ENCODE measurements at places on chromosomes 16 and 17.
A peak's percentile ranks its signal among the peaks of the same experiment; 100 is the strongest.

- no peak for DNase-seq
These were observed 142.0 kb downstream of the CPPED1 start for GRCh38 chr16:12661656-12662172.

DNA sequence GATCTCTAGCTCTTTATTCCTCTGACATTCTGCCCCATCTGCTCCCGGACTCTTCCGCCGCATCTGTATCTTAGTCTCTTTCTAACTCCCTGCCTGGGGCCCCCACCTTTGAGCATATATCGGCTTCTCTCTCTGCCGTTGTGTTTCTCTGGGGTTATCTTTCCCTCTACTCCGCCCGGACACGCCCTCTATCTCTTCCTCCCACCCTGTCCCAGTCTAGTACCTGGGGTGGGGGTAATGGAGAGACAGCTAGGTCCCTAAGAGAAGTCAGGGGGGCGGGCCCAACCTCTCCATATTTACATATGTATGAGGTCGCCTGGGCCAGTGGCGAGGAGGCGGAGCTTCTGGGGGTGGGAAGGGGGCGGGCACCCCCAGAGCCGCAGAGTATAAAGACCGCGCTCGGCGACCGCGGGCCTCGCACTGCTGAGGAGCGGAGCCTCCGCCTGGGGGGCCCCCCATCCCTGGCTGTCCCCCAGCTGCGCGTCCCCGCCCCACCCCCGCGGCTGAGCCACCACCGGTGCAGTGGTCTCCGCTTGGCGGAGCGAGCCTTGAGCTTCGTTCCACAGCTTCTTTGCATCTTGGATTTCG, at the start of gene ATP1B2:
Gene ATP1B2 (plus strand): TSS at position 418 of the 588 bp plus-strand sequence. CDS start 593 bp downstream, outside the sequence.
- DNase-seq = peak; percentile 72

- DNase-seq = no peak
These were observed 32.2 kb downstream of the FZD2 start for GRCh38 chr17:44589316-44590071.

- DNase-seq = no peak
These were observed 13.4 kb downstream of the NATD1 start for GRCh38 chr17:21239680-21240368.

- peak; percentile 91 for DNase-seq
These were observed 36.6 kb upstream of the RGS9 start for GRCh38 chr17:65100316-65101140.

- DNase-seq = no peak
These were observed 58.9 kb upstream of the SDK2 start for GRCh38 chr17:73703192-73703591.

DNA sequence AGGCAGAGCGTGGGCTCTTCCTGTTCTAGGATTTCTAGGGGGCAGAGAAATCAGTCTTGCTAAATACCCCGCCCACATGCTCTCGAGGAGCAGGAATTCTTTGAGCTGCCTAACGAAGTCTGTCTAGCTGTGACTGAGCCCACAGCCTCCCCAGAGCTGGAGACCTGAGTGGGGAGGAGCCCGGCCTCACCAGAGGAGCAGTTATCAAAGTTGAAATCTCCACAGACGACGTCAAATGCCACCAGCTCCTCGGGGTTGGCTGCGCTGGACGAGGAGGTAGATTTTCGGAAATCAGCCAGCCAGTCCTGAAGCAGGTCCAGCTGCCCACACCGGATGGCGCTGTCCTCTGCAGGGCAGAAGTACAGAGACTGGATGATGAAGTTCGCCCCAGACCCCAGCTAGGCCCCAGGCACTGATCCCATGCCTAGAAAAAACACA, 53.8 kb downstream of the PRMT7 start:
- DNase-seq = no peak

GRCh38 chr17:50051606-50052005, 4.3 kb upstream of the ITGA3 start:
- DNase-seq = no peak

GRCh38 chr17:63480826-63481487, 4.1 kb downstream of the ACE start:
- no peak for DNase-seq

GRCh38 chr16:4688674-4689045, 4.7 kb upstream of the NUDT16L1 start:
- DNase-seq = no peak

- no peak for DNase-seq
These were observed 90.2 kb upstream of the TOB1 start for GRCh38 chr17:50956409-50956749.

DNA sequence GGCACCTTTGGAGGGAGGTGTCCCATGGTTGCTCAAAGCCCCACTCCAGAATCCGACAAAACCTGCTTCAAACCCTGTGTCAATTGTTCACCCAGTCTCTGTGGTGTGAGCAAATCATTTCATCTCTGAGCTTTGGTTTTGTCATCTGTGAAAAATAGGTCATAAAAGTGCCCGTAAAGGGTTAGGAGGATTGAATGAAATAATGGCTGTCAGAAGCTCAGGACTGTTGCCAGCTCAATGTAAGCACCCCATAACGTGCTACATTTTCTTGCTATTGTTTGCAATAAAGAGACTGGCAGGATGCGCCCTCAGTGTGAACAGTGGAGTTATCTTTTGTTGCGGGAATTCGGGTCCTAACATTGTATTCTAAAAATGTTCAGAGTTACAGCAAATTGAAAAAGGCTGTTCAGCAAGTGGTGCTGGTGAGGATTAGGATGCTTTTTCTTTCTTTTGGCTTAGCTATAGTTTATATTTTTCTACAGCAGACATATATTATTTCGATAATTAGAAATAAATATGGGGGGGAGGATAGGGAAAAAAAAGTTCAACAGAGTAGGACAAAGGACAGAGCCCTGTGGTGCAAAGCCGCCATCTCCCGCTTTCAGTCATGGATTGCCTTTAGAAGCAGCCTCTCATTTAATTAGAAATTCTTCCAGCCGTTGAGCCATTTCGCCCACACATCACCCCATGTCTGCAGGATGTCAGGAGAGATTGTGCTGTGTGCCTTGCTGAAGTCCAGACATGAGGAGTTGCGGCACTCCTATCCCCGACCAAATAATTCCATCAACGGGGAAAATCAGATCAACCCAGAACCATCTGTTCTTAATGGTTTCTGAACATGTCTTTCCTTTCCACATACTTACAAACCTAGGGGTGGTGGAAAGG, 20.9 kb upstream of the PYY start:
- no peak for DNase-seq

GRCh38 chr17:35898283-35899070, 18.3 kb upstream of the CCL5 start:
- DNase-seq = no peak

GRCh38 chr16:87331241-87331801, 14.1 kb upstream of the C16orf95 start:
- DNase-seq = no peak

GRCh38 chr17:82691714-82692113, 6.8 kb downstream of the RAB40B start:
- DNase-seq = no peak

DNA sequence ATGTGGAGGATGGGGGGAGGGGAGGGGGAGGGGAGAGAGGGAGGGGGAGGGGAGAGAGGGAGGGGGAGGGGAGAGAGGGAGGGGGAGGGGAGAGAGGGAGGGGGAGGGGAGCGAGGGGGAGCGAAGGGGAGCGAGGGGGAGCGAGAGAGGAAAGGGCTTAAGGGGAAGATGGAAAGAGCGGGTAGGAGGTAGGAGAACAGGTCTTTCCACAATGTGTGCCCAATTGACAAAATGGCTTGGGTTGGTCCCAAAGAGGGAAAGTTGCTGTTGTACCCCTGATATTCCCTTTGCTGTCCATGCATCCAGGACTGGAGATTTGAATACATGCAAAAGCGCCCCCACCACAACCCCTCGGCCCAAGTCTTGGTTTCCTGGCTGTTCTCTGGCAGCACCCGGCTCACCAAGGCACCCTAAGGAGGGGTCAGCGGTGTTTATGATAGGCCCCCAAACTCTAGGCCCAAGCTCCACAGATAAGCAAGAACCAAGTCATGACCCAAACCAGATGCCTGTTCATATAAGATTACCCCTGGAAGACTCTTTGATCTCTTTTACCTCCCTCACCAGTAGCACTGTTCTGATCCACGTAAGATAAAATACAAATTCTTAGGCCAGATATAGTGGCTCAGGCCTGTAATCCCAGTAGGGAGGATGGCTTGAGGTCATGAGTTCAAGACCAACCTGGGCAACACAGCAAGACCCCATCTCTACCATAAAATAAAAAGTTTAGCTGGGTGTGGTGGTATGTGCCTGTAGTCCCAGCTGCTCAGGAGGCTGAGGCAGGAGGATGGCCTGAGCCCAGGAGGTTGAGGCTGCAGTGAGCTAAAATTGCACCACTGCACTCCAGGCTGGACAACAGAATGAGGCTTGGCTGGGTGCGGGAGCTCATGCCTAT, 119.6 kb downstream of the ZFHX3 start:
- DNase-seq = no peak
